ENCODE measurements at places on chromosomes 16 and 17.

- no peak for DNase-seq
These were observed 8.9 kb downstream of the BAIAP2 start for GRCh38 chr17:81043725-81044427.

DNA sequence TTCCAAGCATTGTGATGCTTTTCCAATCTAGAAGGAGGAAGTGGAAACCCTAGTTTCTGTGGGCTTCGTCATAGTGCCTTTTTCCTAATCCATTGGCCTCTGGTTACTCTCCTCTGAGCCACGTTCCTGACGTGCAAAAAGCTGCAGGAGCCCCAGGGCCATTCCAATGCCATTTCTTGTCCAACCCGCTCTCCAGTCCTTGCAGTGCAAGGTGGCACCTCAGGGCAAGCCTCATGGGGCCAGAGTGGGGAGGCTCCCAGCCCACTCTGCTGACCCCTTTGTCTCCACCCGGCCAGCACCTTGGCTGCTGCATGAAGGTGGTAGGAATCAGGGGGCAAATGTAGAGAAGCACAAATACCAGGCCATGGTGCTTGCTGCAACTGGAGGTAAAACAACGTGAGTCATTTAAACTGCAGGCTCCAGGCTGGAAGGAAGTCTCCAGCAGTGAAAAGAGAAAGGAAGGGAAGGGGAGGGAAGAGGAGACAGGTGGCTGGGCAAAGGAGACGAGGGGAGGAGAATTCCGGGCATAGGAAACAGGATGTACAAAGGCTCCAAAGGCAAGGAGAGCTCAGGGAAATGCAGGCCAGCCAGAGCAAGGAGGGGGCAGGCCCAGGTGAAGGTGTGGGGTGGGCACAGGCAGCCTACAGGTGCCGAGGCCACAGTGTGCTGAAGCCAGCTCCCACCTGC is 168.2 kb upstream of the TNRC6C start:
- no peak for DNase-seq

GRCh38 chr17:75864448-75864871 is 9.3 kb upstream of the WBP2 start:
- no peak for DNase-seq

- no peak for DNase-seq
These were observed 74.0 kb downstream of the CMC2 start for GRCh38 chr16:80932708-80933095.

GRCh38 chr16:61681673-61682072 is 354.6 kb downstream of the CDH8 start:
- DNase-seq, result no peak

DNA sequence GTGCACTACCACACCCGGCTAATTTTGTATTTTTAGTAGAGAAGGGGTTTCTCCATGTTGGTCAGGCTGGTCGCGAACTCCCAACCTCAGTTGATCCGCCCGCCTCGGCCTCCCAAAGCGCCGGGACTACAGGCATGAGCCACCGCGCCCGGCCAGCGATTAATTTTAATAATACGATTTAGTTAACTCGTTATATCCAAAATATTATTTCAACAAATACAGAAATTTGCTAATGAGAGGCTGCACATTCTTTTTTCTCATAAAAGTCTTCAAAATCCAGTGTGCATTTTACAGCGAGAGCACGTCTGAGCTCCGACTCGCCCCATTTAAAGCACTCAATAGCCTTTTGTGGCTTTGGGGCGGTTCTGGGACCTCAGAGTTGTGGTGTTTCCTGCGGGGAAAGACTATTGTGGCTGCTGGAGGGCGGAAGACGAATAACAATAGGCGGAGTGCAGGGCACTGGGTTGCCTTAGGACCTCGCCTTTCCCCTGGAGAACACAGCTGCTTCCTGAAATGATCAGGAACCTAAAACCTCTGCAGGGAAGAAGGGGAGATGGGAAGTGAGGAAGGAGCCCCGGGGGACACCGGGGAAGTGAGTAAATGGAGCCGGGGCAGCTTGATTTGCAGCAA is 2.9 kb upstream of the ZSCAN10 start:
- no peak for DNase-seq

Measured in stimulated activated CD8-positive, alpha-beta memory T cell treated with anti-CD3 and anti-CD28 coated beads, Interleukin-7, amount 100 ng/mL, for 4 hours (primary cell).